ENCODE measurements at places on chromosomes 6 and 20.

GRCh38 chr6:134452906-134453305 is 135.0 kb upstream of the SGK1 start:
- H3K27me3 ChIP-seq, result no peaks in the 10 kb centered on the region
- no peaks in the 10 kb centered on the region for H3K4me1 ChIP-seq
- no peak overlapping the region for H3K27ac ChIP-seq
- no peak overlapping the region for H3K4me3 ChIP-seq

DNA sequence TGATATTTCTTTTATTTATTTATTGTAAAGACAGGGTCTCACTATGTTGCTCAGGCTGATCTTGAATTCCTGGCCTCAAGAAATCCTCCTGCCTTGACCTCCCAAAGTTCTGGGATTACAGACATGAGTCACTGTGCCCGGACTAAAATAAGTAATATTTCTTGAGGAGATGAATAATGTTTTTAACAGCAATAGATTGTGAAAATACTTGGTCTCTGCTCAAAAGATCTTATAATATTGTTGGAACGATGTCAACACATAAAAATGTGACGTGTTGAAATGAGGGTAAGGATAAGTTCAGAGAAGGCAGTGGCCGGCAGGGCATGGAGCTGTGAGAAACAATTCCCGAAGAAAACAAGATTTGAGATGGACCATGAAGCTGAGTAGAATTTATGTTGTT is 178.7 kb downstream of the GJA1 start:
- DNase-seq, result no peak
- H3K4me3 ChIP-seq, result no peak overlapping the region
- H3K4me1 ChIP-seq, result no peaks in the 10 kb centered on the region

DNA sequence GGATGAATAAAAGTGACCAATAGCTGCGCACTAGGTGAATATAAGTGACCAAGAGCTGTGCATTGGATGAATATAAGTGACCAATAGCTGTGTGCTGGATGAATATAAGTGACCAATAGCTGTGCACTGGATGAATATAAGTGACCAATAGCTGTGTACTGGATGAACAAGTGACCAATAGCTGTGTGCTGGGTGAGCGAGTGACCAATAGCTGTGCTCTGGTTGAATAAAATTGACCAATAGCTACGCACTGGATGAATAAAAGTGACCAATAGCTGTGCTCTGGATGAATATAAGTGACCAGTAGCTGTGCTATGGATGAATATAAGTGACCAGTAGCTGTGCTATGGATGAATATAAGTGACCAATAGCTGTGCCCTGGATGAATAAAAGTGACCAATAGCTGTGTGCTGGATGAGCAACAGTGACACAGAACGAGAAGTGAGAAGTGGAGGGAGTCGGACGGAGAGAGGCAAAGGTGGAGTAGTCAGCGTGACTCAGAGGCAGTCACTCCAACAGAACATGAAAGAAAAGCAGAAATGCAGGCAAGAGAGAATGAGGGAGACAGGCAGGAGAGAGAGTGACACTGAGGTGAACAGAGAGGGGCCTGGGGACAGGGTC is 38.5 kb downstream of the RBM38 start:
- H3K36me3 ChIP-seq, result no peaks in the 10 kb centered on the region
- H3K27me3 ChIP-seq, result no peaks in the 10 kb centered on the region
- no peak overlapping the region for H3K4me3 ChIP-seq
- H3K4me1 ChIP-seq, result no peaks in the 10 kb centered on the region
- DNase-seq, result no peak

GRCh38 chr6:1200409-1201101 is 111.3 kb upstream of the FOXQ1 start:
- H3K27ac ChIP-seq, result no peak overlapping the region
- no peaks in the 10 kb centered on the region for H3K36me3 ChIP-seq
- no peak for DNase-seq
- H3K27me3 ChIP-seq, result no peaks in the 10 kb centered on the region

DNA sequence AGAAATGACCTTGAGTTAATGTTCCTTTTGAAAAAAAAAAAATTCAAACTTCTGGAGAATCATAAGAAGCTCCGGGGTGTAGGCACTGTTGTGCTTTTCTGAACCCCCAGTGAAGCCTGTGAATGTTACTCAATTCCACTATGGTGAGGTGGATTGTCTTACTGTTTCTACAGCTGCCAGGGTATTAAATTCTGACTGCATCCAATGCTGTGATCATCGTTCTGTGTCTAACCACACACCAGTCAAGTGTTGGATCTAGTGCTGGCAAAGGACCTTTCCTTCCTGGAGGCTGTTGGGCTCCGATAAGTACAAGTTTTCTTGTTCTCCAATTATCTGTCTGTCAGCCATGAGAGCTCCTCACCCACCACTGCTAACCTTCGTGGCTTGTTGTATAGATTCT is 162.0 kb upstream of the EPHA7 start:
- H3K4me1 ChIP-seq, result peaks cover 4% of the 10 kb centered on the region
- H3K36me3 ChIP-seq, result no peaks in the 10 kb centered on the region
- H3K27ac ChIP-seq, result peak overlapping the region; percentile 66
- H3K4me3 ChIP-seq, result no peak overlapping the region
- H3K27me3 ChIP-seq, result no peaks in the 10 kb centered on the region

DNA sequence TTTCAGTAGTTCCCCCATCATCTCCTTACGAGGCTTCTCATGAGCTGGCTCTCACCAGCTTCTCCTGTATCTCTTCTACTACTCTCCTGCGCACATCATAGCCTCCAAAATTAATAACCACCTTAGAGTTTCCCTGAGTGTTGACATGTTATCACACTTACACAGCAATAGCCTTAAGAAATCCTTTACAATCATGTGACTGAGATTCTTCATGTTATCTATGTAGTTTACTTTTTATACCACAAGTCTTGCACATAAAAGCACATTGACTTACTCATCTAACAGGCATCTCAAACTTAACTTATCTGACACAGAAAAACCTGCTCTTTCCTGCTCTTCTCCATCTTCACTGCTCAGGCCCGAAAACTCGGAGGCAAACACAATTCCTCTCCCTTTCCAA is 103.7 kb upstream of the TAB2 start:
- no peak overlapping the region for H3K27ac ChIP-seq
- no peak for DNase-seq
- H3K27me3 ChIP-seq, result no peaks in the 10 kb centered on the region
- H3K4me1 ChIP-seq, result no peaks in the 10 kb centered on the region

DNA sequence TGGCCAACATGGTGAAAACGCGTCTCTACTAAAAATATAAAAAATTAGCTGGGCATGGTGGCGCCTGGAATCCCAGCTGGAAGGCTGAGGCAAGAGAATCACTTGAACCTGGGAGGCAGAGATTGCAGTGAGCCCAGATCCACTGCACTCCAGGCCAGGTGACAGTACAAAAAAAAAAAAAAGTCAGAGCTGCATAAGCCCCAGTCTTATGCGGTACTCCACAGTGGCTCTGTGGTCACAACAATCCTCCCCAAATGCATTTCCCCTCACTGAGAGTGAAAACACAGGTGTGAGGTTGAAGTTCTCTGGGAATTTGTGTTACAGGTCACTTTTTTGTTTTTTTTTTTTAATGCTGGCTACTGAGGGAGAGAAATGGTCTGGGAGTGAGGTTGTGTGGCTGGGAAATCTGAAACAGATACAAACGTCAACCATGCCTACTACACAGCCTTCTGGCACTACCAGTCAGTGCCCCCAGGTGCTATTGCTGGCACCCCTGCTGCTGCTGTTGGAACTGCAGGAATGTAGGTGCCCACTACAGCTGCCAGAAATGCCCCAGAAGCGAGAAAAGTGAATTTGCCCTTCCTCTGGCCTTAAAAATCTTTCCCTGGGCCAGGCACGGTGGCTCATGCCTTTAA is 5.7 kb downstream of the MRPS26 start:
- H3K36me3 ChIP-seq, result peaks cover 4% of the 10 kb centered on the region
- H3K27ac ChIP-seq, result no peak overlapping the region
- H3K4me1 ChIP-seq, result peaks cover 3% of the 10 kb centered on the region
- no peak for DNase-seq
- H3K27me3 ChIP-seq, result no peaks in the 10 kb centered on the region
- no peak overlapping the region for H3K4me3 ChIP-seq

GRCh38 chr6:152034631-152035030 is 227.1 kb downstream of the ESR1 start:
- H3K36me3 ChIP-seq, result no peaks in the 10 kb centered on the region
- DNase-seq, result no peak
- no peaks in the 10 kb centered on the region for H3K4me1 ChIP-seq
- H3K27me3 ChIP-seq, result no peaks in the 10 kb centered on the region
- no peak overlapping the region for H3K27ac ChIP-seq
- no peak overlapping the region for H3K4me3 ChIP-seq

DNA sequence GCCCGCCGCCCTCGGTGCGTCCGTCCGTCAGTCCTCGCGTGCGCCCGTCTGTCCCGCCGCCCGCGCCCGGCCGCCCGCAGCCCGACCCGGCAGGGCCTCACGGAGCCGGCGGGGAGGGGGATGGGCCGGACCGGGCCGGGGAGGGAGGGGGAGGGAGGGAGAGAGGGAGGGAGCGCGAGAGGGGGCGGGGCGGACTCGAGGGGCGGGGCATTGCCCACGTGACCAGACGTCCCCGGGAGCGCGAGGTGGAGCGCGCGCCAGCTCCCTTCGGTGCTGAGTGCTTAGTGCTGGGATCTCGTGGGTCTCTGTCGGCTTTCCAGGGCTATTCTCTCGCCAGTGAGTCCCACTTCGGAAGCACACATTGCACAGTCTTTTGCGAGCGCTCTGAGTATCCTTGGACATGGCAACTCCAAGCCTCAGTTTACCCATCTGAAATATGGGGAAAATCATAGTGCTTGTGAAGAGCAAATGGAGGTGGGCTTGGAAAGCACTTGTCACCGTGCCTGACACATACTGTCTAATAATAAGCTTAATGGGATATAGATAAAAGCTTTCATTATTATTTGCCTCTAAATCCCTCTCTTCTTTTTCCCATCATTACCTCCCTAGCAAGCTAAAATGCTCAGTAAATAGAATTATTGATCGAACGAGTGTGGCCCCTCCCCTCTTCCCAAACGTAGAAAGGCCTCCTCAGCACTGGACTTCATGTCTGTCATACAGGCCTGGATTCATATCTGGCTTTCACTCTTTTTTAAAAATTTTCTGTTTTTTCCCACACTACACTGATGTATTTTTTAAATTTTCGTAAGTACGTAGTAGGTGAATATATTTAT is at the start of gene NCOA6:
Gene NCOA6, minus strand, starts transcription at position 122 of the 833 bp plus-strand sequence. CDS start 43,296 bp downstream, outside the sequence.
- peak within 1 kb of the TSS; percentile 92 for H3K27ac ChIP-seq
- DNase-seq, result peak; percentile 41
- no peaks in the 10 kb centered on the region for H3K36me3 ChIP-seq
- peaks cover 4% of the 10 kb centered on the region for H3K4me1 ChIP-seq
- H3K27me3 ChIP-seq, result no peaks in the 10 kb centered on the region

DNA sequence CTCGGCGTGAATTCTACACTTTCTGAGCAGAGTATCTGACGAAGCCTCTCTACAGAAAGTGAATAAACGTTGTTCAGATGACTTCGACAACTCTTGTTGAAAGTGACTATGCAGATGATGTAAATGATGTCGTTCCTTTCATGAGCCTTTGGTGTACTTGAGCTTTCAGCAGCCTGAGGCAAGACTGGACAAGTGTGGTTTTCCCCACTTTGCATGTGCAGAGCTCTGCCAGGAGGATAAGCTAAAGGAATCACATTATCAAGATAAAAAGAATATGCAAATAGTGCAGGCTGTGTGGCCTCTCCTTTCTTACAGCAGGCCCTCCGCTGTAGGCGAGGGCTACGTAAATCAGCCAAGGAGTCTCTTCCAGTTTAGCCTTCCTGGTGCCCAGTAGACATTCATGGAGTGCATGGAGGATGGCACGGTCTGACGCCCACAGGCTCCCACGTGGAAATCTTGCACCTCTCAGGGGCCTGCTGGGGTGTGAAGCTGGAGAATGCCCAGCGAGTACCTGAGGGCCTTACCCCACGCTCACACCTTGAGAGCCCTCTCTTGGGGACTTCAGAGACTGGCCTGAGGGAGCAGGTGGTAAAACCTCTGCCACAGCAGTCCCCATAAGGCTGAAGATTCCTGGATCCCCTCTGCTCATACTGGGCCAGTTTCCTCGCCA is 54.9 kb downstream of the RPP40 start:
- H3K36me3 ChIP-seq, result no peaks in the 10 kb centered on the region
- no peak overlapping the region for H3K4me3 ChIP-seq
- H3K27ac ChIP-seq, result no peak overlapping the region
- no peaks in the 10 kb centered on the region for H3K27me3 ChIP-seq

GRCh38 chr6:55176958-55177357 is 2.6 kb downstream of the HCRTR2 start:
- H3K4me3 ChIP-seq, result no peak overlapping the region
- no peak for DNase-seq
- no peaks in the 10 kb centered on the region for H3K36me3 ChIP-seq
- no peak overlapping the region for H3K27ac ChIP-seq
- 0 out of 2 replicates have a peak, but pooled peaks cover 3% of the 10 kb centered on the region for H3K4me1 ChIP-seq

DNA sequence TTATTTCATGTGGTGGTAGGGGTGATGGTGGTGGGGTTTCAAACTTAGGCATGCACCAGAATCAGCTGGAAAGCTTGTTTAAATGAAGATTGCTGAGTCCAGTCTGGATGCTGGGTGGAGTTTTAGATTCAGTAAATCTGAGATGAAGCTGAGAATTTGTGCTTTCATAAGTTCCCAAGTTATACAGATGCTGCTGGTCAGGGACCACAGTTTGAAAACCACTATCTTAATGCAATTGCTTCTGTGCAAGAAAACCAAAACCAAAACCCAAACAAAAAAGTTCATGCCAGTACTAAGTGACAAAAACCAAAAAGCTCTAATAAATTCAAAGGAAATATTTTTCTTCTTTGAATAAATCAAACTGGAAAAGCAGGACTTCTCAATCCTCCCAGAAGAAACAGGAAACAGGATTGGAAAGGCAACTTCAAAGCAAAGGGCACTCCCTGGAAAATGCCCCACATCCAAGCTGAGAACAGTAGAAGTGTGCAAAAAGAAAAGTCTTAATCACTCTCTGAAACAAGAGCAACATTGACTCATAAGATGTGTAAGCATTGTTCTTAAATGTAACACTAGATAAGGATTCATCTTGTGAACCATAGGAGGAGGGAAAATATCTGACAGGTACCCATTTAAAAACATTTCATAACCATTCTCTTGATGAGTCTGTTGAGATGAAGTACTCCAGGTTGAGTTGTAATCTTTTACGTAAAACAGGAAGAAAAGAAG is 481.5 kb upstream of the HSF2 start:
- H3K27me3 ChIP-seq, result no peaks in the 10 kb centered on the region
- DNase-seq, result no peak
- no peak overlapping the region for H3K4me3 ChIP-seq
- no peak overlapping the region for H3K27ac ChIP-seq
- no peaks in the 10 kb centered on the region for H3K4me1 ChIP-seq

DNA sequence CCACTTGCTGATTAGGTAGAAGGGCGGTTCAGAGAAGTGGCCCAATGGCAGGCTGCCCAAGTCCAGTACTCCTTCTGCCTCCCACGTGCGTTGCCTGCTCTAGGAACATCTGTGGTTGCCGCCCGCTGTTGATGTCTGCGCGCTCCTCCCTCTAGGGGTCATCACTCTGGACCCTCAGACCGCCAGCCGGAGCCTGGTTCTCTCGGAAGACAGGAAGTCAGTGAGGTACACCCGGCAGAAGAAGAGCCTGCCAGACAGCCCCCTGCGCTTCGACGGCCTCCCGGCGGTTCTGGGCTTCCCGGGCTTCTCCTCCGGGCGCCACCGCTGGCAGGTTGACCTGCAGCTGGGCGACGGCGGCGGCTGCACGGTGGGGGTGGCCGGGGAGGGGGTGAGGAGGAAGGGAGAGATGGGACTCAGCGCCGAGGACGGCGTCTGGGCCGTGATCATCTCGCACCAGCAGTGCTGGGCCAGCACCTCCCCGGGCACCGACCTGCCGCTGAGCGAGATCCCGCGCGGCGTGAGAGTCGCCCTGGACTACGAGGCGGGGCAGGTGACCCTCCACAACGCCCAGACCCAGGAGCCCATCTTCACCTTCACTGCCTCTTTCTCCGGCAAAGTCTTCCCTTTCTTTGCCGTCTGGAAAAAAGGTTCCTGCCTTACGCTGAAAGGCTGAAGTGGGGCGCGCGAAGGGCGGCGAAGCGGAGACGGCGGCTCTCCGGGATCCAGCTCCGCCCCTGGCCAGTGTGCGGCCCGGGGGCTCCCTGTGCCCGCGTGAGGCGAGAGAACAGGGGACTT is 8.5 kb downstream of the TRIM15 start:
- no peak for DNase-seq
- no peak overlapping the region for H3K4me3 ChIP-seq
- H3K27me3 ChIP-seq, result peaks cover 25% of the 10 kb centered on the region
- H3K4me1 ChIP-seq, result no peaks in the 10 kb centered on the region

Data from Panc1 (cell line).